ENCODE measurements at places on chromosomes 6 and 20.

GRCh38 chr20:50784464-50784863 is 10.4 kb upstream of the BCAS4 start:
- DNase-seq: no peak

- DNase-seq: no peak
These were observed 1273.9 kb upstream of the MAP3K7 start for GRCh38 chr6:91860541-91861335.

GRCh38 chr6:19866173-19866984 is 29.2 kb downstream of the ID4 start:
- no peak for DNase-seq

DNA sequence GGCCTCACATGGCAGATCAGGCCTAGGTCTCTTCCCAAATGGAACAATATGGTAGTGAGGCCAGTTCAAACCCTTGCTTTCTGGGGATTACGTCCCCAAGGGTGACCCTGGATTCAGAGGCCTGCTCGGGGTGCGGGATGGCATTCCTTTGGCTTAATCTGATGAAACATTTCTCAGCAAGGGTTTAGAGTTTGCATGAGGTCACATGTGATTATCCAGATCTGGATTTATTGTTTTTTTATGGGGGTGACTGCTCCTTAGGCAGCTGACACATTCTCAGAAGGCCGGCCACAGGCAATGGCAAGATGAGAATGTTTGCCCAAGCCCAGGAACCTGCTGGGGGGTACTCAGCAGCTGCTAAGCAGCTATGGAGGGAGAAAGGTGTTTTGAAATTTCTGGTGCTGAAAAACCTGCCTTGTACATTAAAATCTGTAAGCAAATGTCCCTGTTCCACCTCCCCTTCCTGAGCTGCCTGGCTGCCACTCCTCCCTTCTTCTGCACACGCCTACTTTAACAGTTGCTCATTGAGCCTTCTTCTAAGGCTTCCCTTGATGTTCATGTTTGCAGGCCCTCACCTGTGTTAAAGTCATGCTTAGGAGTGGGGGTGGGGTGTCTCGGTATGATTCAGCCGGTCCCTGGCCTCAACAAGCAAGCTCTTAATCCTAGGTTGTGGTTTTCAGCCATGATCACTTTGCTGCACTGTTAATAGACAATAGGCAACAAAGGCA is 37.9 kb upstream of the FUCA2 start:
- DNase-seq: no peak

- DNase-seq: no peak
These were observed 128.6 kb upstream of the PLCB4 start for GRCh38 chr20:8940326-8940725.

DNA sequence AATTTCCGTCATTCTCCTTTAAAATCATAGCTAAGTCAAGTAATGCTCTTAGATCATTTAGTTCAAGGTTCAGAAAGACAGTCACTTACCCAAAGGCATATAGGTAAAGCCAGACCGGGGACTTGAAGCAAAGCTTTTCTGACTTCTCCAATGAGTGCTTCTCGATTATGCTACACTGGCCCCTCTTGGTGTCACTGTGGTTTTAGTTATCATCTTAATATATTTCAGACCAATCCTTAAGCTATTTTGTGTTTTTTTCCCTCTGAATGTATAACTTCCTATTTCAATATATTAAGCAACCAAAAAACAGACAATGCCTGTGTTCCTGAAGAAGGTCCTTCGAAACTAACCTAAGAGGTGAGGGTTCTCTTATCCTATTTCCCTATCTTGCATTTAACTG is 3.9 kb downstream of the PRDM1 start:
- DNase-seq: no peak

GRCh38 chr20:62511300-62511914 is 35.6 kb upstream of the GATA5 start:
- no peak for DNase-seq

DNA sequence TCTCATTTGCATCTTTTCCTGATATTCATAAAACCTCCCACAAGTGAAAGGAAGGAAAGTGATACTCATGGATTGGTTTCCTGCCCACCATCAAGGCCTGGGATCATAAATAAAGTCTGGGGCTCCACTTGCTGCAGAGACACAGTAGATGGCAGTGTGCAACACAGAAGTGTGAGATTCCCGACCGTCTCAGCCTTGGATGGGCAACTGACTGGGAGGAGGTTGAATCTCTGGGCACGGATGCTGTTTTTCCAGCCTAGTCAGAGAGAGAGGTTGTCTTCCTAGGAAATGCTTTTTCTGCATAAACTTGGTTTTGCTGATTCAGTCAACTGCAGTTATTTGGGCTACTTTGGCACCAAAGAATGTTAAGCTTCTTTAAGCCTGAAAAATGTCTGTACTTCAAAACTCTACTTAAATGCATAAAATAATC is 9.9 kb upstream of the RFPL4B start:
- no peak for DNase-seq

- DNase-seq: no peak
These were observed 8.9 kb downstream of the ITPR3 start for GRCh38 chr6:33630014-33630413.

DNA sequence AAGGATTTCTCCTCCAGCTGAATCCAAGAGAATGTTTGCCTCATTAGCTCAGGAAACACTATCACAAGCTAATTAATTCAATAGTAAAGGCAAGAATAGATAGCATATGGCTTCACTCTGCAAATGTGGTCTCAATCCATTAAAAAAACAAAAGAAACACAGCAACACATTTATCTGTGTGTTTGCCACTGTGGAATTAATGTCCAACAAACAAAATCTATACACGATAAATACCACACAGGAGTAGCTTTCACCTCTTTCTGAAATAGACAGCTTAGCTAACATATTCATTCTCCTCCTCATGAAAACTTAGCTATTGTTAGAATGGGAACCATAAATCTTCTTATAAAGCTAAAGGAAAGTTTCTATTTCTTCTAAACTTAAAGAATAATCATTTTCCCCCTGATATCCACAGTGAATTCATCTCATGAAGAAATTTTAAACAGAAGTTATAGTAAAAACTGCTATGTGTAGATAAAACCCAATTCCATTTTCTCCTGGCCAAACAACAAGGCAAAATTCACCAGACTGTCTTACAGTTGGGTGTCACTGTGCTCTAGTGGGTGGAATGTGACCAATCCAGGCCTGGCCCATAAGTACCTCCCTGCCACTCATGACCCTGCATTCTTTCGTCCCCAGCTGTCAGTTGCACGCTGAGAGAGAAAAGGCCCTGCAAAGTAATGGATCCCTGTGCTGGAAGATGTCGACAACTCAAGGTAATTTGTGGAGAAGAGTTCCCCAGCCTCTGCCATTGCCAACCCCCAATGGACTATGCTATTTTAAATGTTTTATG is 92.9 kb upstream of the NRSN1 start:
- DNase-seq: no peak

- DNase-seq: no peak
These were observed 783.7 kb downstream of the FRK start for GRCh38 chr6:115276881-115277565.

DNA sequence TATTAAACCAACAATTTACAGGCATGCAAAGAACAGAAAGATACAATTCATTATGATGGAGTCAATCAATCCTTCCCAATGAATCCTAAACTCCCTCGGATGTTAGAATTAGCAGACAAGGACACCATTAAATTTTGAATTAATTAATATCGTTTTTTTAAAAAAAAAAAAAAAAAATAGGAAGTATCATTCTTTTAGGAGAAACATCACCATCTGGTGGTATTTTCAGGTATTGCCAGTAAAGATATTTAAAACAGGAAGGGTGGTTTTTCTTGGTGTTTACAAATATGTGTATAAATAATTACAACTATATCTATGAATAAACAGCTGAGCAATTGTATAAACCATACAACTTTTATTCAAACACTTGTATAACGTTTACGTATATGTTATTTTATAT is 564.4 kb downstream of the HAO1 start:
- DNase-seq: no peak

DNA sequence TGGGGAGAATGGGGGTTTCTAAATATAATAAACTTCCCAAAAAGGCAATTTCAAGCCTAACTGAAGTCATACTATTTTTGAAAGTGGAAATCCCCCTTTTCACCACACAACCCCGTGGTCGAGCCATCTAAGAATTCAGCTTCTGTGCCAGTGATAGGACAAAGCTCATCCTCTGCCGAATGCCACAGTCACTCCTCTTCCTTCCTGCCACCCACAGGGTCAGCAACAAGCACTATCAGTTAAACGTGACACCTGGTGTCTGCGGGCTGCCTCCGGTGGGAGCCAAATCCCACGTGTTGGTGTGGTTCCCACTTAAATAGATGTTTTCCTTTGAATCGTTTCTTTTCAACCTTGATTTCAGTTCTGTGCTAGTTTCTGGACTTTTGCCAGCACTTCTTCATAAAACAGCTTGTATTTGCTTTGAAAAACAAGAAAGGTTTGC is 60.7 kb downstream of the TNFAIP3 start:
- no peak for DNase-seq

- DNase-seq: no peak
These were observed 108.4 kb upstream of the OLIG3 start for GRCh38 chr6:137602313-137603197.

GRCh38 chr20:57743450-57744095 is 33.8 kb upstream of the PMEPA1 start:
- no peak for DNase-seq

GRCh38 chr20:50317609-50318008 is 127.0 kb downstream of the CEBPB start:
- DNase-seq: no peak

- no peak for DNase-seq
These were observed 12.2 kb downstream of the BEND3 start for GRCh38 chr6:107103082-107103481.

GRCh38 chr20:11391591-11391990 is 526.1 kb upstream of the BTBD3 start:
- no peak for DNase-seq

GRCh38 chr6:26124781-26125685 is 37.8 kb downstream of the HFE start:
- DNase-seq: no peak

DNA sequence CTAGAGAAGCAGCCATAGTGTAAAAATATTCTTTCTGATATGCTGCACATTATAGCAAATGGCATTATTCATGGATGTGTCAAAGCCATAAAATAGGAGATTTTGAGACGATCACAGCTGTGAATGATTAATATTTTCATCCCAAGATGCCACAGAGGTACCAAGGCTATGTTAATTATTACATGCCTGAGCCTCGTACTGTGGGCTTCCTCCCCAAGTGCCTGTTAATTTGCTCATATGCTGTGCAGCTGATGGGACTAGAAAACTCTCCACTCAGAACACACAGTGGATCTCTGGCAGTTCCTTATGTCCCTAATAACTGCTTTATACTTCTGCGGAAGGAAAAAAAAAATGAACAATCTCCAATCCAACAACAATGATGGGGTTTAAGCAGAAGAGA is 184.9 kb upstream of the TSHZ2 start:
- no peak for DNase-seq

GRCh38 chr6:31383149-31383548 is 20.2 kb upstream of the MICA start:
- DNase-seq: no peak

- no peak for DNase-seq
These were observed 60.7 kb downstream of the SYNJ2 start for GRCh38 chr6:158042245-158042798.

DNA sequence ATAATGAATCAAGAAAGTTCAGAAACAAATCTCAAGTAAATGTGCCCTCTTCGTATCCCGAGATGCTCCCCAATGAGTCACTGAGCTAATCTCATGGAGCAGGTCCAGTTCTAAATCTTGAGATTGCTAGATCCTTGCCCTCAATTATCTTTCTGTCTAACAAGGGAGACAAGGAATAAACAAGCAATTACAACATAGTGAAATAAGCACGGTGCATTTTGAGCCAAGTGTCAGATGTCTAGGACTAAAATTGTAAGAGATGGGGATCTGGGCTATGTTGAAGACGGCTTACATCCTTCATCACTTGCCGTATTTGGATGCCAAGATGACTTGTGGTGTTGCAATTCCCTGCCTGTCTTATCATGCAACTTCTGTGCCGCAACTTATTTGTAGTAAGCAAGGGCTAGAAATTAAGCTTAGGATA is 56.5 kb upstream of the ADGRF1 start:
- DNase-seq: no peak

GRCh38 chr6:111087871-111088667 is 766 bp downstream of the SLC16A10 start:
- no peak for DNase-seq

GRCh38 chr6:32814145-32814544 is 2.7 kb downstream of the HLA-DOB start:
- no peak for DNase-seq

DNA sequence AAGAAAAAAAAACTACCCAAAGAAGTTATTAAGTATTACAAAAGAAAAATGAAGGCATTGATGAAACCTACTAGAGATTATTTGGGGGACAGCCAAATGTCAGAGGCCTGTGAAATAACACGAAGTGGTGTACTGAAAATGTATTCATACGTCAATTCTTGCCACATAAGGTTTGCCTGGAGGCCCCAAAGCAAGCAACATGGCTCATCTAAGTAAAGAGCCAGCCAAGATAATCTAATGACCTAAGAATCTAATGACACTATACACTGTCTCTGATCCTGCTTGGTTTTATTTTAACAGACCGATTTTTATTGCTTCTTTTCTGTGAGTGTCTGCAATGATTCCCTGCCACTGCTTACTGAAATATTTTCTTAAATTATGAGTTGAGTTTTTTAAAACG is 34.7 kb downstream of the FILIP1 start:
- no peak for DNase-seq

DNA sequence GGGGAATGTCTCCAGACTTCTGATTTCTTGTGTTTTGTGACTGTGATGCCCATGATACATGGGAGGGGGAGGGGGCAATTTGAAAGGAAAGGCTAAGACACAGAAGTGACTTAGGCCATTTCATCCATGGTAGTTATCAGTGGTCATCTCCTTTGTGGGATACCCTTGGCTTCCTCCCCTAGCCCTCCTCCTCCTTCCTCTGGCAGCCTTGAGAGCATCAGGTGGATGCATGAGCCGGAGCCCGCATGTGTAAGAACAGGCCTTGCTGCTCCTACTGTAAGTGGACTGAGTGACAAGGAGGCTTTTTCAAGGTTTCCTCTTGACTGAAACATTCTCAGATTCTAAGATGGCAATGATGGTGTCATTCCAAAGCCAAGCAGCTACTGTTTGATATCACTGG is 874 bp downstream of the CD83 start:
- no peak for DNase-seq

GRCh38 chr20:13515796-13516558 is 122.8 kb downstream of the TASP1 start:
- DNase-seq: no peak

DNA sequence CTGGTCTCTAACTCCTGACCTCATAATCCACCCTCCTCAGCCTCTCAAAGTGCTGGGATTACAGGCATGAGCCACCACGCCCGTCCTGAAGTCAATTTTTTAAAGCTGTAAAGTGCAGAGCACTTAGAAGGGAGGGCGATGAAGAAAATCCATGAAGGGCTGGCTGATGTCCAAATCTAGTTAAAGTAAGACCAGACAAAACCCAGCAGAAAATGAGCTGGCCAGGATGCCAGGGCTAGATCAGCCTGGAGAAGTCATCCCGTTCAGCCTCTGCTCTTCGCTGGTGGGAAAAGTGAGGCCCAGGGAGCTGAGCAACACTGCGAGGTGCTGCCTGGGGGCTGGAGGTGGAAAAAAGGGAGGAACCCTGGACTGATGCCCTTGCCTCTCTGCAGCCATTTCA is 3.1 kb downstream of the BPIFB4 start:
- no peak for DNase-seq

GRCh38 chr6:66230591-66230990 is 523.6 kb upstream of the EYS start:
- DNase-seq: no peak
